Glutamatergic neuron (in vitro differentiated cells): ENCODE measurements at places on chromosomes 16 and 17. TPM values are rescaled to one million over a fixed set of nuclear protein-coding genes. Genes with fewer than 3 reads are reported as not detected.

DNA sequence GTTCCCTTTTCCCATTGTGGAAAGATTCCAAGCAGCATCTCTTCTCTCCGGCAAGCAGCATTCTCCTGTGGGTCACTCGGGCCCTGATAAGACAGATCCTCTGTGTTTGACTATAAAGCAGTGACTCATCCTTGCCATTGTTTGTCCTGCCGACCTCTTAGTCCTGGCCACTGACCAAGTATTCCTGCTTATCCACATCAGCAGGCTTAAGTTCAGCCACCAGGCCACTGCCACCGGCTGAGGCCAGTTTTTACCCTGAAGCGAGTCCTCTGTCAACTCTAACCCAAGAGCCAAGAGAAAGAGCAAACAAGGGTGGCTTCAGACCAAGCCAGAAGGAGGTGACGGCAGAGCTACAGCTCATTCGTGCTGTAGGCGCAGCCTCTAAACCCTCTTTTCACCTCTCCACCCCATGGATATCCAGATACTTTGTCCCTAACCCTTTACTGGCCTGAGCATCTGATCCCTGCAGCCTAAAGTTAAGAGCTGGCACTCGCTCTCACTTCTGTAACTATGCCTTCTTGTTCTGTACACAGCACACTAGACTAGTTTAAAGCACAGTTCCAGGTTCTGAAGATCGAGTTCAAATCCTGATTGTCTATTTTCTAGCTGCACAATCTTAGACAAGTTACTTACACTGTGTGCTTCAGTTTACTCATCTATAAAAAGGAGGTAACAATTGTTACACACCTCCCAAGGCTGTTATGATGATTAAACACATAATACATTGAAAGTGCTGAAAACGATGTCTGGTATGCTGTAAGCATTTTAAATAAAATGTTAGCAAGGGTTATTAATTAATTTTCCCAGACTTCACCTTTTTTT is 31.0 kb downstream of the SOX9 start:
- DNase-seq = no peak

DNA sequence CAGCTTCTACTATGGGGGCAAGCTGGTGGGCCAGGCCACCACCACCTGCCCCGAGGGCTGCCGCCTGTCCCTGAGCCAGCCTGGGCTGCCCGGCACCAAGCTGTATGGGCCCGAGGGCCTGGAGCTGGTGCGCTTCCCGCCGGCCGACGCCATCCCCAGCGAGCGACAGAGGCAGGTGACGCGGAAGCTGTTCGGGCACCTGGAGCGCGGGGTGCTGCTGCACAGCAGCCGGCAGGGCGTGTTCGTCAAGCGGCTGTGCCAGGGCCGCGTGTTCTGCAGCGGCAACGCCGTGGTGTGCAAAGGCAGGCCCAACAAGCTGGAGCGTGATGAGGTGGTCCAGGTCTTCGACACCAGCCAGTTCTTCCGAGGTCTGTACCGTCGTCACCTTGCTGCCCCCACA is 19.5 kb downstream of the IRF8 start:
- no peak for DNase-seq

ACBD4 gene
- 3.7 TPM for total RNA-seq

DNA sequence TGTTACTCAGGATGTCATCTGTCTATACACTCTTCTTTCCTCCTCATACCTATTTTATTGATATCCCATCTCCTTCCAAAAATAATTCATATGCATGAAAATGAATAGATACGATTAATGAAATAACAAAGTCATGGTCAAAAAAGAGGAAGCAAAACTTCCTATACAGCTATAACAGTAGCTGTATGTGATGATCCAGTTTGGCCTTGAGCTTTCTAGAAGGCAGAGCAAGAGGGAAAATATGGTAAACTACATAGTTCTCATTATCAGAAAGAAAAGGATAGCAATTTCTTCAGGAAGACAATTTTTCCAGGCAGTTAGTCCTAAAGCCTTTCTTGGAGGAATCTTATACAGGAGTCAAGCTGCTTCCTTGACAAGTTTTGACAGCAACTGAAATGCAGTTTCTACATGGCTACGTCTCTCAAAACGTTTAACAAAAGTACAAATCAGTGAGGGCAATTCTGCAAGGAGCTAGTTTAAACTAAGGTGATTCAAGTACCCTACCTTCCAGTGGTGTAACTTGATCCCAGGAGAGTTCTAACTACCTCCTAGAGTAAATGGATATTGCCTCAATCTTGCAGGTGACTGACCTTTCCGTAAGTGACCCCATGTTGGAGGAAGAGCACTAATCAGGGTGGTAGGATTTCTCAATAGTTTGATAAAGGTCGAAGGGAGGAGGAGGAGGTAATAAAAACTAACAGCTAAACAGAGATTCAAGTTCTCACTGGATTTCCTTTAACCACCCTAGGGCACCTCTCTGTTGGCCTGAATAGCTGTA is 1.0 kb downstream of the SPAG5 start:
- no peak for DNase-seq

- no peak for DNase-seq
Observed at GRCh38 chr17:43528319-43528987, 17.7 kb downstream of the ETV4 start.

KRT31 gene
- not detected for total RNA-seq

GRCh38 chr16:88352261-88353200 is 30.2 kb upstream of the ZNF469 start:
- DNase-seq = peak; percentile 13

DNA sequence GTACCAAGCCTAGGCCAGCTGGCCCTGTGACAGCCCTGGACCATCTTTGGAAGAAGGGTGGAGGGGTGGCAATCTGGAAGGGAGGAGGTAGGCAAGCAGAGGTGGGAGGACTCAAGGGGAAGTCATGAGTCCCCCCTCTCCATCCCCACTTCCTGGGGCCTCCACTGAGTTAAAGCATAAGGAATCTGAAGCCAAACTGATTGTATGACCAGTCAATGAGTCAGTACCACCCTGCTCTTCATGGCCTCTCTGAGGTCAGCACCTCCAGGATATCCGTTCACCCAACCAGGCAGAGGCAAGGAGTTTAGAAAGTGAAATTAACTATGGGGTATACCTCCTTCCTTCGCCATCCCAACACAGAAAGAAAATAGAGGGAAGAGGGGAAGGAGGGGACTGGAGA is 272.7 kb downstream of the SOX9 start:
- DNase-seq = no peak

DNA sequence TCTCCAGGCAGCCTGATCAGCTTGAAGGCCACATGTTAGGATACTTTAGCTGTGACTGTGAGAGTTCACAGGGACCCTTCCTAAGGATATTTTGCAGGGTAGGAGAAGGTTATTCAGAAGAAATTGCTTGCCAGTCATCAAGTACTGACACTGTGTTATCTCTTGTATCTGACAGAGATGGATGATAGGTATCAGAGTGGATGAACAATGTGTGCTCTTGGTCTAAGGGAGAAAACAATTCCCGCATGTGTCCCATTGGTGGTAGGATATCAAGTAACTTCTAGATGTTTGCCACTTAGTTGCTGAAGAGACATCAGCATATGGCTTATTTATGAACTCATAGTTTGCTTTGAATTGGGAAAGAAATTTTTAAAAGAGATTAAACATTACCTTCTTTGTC is 219.3 kb downstream of the SPECC1 start:
- no peak for DNase-seq

DNA sequence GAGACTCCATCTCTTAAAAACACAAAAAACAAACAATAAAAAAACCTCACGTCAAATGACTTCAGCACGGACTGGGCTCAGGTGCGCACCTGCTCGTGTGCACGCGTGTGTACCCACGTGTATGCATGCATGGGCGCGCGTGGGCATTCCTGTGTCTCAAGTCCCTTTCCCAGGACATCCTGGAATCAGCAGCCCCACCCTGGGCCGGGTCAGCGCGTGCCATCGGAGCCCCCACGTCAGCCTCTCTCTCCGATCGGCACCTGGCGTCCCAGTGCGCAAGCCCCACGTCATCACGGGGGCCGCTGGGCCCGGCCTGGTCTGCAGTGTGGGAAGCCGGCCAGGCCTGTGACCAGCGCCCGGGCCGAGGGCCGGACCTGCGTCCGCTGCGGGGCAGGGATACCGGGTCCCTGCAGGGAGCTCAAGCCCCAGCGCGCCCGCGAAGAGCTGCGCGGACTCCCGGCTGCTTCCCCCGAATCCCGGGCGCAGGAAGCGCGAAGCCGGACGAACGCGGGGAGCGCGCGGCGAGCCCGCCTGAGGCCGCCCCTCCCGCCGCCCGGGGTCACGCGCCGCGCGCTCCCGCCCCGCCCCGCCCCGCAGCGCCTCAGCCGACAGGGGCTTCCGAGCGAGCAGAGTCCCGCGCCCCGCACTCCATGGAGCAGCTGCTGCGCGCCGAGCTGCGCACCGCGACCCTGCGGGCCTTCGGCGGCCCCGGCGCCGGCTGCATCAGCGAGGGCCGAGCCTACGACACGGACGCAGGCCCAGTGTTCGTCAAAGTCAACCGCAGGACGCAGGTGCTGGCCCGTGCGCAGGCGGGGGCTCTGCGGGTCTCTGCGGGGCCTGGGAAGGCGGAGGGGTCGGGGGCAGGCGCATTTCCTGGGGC is at the start of gene FN3K:
TSS of gene FN3K (plus strand) at position 629 of the 880 bp plus-strand sequence. CDS start at position 651, 22 bp downstream.
- DNase-seq = peak; percentile 79

DNA sequence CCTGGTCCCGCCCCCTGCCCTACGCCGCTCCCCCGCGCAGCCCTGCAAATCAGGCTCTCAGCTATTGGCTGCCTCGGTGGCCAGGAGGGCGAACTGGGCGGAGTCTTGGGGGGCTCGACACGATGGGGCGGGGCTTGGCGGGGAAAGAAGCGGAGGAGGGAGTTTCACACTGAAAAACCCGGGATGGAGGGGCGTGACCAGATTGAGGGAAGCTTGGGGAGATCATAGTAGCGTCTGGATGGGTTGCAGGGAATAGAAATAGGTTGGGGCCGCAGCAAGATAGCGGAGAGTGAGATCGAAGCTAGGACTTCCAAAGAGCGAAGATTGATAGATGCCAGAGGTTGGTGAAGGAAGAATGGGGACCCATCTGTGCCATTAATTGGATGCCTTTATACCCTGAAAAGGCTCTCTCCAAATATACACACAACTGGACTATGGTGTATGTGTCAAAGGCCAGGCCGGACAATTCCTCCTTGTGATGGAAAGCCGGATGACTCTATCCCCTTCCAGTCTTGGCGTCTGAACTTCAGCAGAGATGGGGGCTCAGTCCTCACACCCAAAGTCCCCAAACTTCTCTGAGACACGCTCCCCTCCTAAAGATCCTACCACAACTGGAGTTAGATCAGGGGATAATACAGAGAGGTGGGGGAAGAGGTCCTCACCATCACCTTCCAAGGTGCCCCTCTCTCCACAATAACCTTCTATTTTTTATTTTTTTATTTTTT is 376 bp upstream of the STAC2 start:
- DNase-seq = peak; percentile 95

- no peak for DNase-seq
Observed at GRCh38 chr16:48126801-48127644, 28.8 kb downstream of the ABCC12 start.

DNA sequence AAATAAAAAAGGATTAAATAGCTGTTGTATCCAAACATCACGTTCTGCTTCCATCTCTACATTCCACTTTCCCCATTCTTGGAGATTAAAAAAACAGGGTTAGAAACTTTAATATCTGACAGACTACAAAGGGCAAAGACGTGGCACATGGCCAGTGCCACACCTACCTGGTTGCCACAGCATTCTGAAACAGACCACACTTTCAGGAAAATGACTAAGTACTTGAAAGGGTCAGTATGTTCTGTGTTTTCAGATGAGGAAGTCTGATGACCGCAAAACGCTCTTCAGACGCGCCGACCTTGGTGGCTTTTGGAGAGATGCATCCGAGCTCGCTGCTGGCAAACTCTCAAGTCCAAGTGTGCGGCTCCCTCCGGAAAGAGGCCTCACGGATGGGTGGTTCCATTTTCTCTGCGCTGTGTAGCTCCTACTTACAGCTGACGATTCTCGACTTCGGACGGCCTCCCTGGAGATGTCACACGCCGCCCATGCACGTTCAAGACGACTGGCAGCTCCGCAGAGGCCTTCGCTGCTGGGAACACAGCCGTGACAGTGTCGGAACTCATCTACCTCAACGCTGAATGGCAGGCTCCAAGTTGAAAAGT is 15.5 kb downstream of the MAP1LC3B start:
- DNase-seq = no peak

IGFBP4 gene
- total RNA-seq = 1.9 TPM

DNA sequence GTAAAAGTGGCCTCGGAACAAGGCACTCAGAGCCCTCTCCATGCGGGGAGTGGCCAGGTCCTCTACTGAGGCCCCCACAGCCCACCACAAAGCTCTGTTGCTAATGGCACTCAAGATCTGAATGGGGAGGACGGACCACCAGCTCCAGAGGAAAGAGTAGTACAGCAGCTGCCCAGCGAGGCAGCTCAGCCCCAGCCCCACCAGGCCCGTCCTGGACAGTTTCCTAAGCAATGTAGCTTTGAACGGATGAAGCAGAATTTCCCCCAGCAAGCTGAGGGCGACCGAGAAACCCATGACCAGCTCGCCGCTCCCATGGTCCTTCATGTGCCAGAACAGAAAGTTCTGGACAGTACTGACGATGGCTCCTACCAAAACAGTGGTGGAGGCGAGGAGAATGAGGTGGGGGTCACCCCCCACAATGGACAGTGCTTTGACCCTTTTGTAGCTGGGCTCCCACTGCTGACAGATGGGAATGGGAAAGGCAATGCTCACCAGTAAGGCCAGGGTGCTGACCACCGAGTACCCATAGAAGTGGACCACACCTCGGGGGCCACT is 1.5 kb downstream of the MFSD6L start:
- no peak for DNase-seq
